ENCODE measurements at places on chromosomes 4 and X.

DNA sequence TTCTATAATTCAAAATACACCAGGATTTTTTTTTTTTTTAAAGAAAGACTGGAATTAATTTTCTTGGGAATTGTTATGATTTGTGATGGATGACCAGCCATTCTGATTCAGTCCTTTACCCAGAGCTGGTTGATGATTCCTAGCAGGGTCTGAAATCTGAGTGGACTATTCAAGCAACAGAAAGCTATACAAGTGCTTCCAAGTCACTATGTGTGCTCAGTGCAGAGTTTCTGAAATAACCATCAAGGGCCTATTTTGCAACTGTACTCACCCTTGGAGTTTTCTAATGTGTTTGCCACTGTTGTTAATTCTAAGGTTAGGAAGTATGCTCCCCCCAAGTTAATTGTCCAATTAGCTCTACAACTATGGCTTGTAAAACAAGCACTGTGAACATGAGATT is 137.7 kb upstream of the RAPGEF2 start:
- DNase-seq, result no peak

GRCh38 chr4:66328803-66329574 is 658.7 kb upstream of the EPHA5 start:
- DNase-seq, result no peak

- peak; percentile 95 for DNase-seq
Observed at GRCh38 chr4:10589321-10589720, 95.2 kb downstream of the CLNK start.

GRCh38 chr4:183986971-183987946 is 82.2 kb downstream of the STOX2 start:
- no peak for DNase-seq

GRCh38 chrX:41445171-41445570 is 2.0 kb upstream of the NYX start:
- DNase-seq, result no peak

DNA sequence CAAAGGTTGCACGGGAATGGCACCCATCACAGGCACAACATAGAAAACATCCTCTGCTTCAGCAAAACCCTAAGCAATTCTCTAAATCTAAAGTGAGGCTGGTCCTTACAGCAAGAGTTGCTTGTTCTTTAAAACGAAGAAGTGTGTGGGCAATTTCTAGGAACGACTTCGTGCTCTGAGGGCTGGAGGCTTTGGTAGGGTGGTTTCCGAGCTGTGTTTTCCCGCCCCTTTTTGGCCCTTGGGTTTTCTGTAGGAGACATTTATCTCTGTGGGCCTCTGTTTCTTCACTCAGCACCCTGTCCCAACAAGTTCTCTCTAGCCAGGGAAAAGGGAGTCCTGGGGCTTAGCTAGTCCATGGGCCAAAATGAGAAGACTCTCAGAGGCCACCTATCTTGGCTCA is 84.2 kb downstream of the SLC2A9 start:
- no peak for DNase-seq

GRCh38 chr4:5971078-5971450 is 47.2 kb downstream of the C4orf50 start:
- DNase-seq, result no peak

GRCh38 chr4:118997601-118998000 is 108.9 kb downstream of the SYNPO2 start:
- no peak for DNase-seq

- no peak for DNase-seq
Observed at GRCh38 chr4:153076861-153077260, 127.4 kb upstream of the TRIM2 start.

- no peak for DNase-seq
Observed at GRCh38 chr4:133014473-133015135, 134.5 kb upstream of the PCDH10 start.

- DNase-seq, result no peak
Observed at GRCh38 chrX:10393899-10394298, 226.5 kb downstream of the MID1 start.

DNA sequence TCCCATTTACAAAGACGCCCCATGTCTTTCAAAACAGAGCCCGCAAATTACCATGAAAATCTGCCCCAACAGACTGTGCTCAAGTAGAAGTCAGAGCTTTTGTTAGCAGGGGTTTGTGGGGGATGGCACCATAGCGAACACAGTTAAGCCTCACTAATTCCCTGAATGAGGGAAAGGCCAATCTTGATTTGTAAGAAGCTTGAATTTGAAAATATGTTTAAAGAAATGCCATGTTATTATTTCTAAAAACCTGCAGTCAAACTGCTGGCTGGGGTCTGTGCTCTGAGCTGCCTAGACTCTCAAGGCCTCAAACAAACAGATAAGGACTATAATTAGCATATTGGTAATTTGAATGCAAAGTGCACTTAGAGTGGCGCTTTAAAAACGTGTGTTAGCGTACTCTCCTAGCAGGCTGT is 9.4 kb upstream of the PAK3 start:
- no peak for DNase-seq

DNA sequence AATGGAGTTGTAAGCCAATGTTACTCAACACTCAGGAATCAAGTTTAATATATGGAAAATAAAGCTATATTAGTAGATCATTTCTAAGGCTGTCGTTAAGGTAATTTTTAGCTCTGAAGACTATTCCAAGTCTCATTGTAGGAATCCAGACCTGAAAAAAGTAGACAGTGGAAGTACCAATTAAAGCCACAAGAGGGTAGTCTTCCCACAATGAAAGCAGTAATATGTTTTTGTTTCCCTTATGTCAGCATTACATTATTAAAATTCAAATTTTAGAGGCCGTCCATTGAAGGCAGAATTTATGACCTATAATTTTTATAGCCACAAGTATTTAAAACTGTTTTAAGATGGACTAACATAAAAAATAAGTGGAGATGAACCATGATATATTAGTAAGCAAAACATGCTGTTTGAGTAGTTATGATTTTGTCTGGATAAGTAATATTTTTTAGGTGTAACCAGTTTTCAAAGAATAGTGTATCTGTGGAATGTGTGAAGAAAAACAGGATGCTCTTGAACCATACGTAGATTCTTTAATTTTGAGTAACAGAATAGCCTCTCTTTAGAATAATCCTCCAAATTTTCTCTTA is 372.6 kb upstream of the TECRL start:
- no peak for DNase-seq

DNA sequence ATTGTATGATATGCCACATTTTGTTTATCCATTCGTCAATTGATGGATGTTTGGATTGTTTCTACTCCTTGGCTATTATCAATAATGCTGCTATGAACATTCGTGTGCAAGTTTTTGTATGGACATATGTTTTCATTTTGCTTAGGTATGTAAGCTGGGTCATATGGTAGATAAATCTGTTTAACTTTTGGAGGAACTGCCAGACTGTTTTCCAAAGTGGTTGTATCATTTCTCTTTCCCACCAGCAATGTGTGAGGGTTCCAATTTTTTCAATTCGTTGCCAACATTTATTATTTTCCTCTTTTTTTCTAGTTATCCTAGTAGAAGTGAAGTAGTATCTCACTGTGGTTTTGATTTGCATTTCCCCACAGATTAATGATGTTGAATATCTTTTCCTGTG is 71.8 kb downstream of the DIAPH2 start:
- DNase-seq, result no peak

DNA sequence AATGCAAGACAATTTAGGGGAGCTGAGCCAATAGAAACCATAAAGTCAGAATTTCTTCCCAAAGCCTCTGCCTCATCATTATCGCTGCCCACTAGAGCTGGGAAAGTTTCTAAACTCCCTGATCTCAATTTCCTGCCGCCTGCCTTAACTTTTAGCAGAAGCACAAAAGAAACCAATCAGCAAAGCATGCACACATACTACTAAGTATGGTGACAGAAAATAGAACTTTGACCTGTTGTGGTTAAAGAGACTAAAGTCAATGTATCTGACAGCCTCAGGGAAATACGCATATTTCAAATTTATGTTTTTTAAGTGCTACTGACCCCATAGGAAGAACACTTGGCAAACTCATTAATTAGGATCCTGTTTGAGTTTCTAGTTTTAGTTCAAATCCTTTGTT is 10.1 kb downstream of the STK26 start:
- no peak for DNase-seq

- no peak for DNase-seq
Observed at GRCh38 chr4:126954537-126955291, 678.0 kb upstream of the INTU start.

DNA sequence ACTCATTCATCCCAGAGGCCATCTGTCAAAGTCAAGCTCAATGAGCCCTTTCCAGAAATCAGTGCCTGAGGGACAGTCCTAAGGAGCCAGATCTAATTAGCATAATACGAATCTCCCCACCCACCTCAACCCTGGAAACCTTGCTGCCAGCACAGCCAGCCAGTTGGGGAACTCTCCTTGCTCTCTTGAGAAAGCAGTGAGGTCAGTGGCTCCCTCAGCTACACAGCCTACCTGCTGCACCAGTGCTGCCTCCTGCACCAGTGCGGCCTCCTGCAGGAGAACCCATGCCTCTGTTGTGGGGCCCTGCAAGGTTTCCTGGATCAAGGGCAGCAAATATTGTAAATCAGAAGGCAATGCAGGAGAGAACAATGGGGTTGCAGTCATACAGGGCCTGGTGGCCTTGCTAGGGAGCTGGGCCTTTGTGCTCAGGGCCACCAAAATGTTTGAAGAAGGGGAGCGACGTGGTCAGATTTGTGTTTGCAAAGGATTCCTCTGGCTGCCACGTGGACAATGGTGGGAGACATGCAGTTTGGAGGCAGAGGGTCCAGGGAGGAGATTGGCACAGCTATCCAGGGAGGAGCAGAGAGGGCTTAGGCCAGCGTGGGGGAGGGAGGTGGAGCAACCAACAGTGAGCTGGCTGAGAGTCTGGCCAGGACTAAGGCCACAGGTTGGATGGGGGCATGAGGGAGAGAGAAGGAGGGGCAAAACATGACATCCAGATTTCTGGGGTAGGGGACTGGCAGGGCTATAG is 124.3 kb upstream of the MAMLD1 start:
- no peak for DNase-seq

DNA sequence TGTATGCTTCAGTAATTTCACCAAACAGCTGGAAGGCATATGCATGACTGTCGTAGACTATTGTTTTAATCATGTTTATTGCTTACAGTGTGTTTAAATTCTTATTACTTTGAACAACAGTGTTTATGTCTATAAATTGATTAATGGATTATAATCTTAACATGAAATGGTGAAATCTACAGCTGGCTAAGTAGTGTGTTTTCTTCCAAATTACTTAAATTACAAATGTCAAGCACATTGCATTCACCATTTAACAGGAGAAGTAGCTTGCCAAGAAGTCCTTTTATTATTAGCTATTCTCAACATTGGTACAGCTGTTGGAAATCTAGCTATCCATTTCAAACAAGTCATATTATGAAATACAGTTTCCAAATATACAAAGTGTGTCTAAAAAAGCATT is 849.3 kb upstream of the PCDH10 start:
- DNase-seq, result no peak

DNA sequence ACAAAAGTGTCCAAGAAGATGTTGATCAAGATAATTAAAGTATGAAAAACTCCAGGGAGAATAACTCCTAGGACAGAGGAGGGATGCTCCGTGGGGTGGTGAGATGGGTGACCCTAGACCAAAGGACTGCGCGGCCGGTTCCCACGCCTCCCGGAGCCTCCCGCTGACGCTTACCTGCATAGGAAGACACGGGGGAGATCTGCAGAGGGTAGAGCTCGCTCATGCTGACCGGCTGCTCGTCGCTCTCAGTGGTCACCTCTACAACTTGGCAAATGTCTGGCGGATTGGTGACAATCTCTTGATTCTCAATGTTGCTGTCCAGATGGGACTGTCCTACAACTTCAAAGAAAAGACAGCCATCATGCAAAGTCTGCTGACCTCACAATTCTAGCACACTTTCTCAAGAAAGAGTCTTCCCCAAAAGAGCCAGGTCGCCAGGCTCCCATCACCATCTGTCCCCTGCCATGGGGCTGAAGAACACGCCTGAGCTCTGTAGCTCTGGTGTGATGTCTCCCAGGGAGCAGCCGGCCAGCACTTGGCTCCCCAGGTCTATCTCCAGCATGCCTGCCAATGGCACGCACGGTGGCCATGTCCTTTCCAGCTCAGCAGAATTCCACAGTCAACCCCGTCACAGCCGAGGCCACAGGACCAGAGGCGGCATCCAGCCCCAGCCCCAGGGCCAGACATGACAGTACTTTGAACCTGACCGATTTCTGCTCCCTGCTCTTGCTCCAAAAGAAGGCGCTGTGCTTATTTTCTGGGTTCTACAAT is 75.4 kb downstream of the IRF2 start:
- no peak for DNase-seq

GRCh38 chr4:148364525-148364924 is 77.7 kb downstream of the NR3C2 start:
- no peak for DNase-seq

GRCh38 chr4:79385641-79386040 is 22.4 kb downstream of the GK2 start:
- no peak for DNase-seq

- no peak for DNase-seq
Observed at GRCh38 chrX:103688946-103689345, 2.4 kb upstream of the MORF4L2 start.

DNA sequence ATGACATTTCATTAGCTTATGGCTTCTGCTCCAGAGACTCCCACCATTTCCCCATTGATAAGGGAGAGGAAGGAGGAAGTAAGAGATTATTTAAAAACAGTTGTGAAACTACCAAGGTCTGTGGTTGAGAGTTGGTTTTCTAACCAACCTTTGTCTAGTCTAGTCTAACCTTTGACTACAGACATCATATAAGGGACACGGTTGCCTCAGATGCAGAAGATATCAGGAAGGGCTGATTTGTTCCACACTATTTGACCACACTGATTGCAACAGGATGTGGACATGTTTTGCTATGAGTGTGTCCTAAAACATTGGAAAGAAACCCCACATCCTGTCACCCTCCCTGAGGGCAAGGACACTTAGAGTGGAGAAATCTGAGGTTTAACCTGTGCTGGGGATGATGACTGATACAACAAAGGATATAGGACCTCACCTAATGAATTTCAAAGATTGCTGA is 53.0 kb downstream of the COQ2 start:
- DNase-seq, result no peak

DNA sequence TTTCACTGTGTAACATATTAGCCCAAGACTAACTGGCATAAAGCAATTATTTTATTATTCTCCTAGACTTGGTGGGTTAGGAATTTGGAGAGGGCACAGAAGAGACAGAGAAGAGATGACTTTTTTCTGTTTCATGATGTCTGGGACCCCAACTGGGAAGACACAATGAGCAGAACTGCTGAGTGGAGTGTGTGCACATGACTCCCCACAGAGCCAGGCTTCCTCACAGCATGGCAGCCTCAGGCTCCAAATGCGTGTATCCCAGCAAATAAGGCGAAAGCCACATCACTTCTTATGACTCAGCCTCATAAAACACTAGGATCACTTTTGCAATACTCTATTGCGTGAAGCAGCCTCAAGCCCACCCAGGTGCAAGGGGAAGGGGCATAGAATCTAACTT is 68.4 kb downstream of the MFAP3L start:
- DNase-seq, result no peak

GRCh38 chrX:9515489-9515888 is 50.6 kb downstream of the TBL1X start:
- no peak for DNase-seq

- peak; percentile 75 for DNase-seq
Observed at GRCh38 chrX:48574270-48575266, at the start of gene RBM3. Gene RBM3 (plus strand): TSS chrX:48574484. CDS start chrX:48575181, 697 bp downstream.

GRCh38 chr4:94680176-94680862 is 77.4 kb upstream of the BMPR1B start:
- DNase-seq, result no peak

- no peak for DNase-seq
Observed at GRCh38 chr4:185139736-185140135, 3.3 kb upstream of the SLC25A4 start.

- no peak for DNase-seq
Observed at GRCh38 chr4:24799544-24800324, 4.4 kb downstream of the SOD3 start.

All from brain pericyte (primary cell).